ENCODE measurements at places on chromosomes 2 and 18.

- no peak for DNase-seq
Measured at GRCh38 chr2:102724016-102724490, 37.8 kb upstream of the TMEM182 start.

GRCh38 chr2:236109473-236109872 lies 58.7 kb downstream of the GBX2 start:
- DNase-seq = no peak

DNA sequence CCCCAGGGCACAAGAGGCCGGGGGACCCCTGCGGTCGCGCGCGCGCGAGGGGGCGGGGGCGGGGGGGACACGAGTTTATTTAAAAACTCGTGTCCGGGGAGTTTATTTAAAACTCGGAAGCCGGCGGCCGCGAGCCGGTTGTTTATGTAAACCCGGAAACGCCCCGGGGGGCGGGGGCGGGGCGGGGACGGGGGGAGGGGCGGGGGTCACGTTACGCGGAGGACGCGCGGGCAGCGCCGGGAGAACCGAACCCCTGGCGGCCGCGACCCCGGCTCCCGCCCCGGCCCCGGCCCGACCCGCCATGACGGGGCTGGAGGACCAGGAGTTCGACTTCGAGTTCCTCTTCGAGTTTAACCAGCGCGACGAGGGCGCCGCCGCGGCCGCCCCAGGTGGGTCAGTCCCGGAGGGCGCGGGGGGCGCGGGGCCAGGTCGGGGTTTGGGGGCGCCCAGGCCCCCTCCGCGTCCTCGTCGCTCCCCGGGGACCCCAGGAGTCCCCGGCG lies 4.4 kb downstream of the NFATC1 start:
- peak; percentile 89 for DNase-seq

DNA sequence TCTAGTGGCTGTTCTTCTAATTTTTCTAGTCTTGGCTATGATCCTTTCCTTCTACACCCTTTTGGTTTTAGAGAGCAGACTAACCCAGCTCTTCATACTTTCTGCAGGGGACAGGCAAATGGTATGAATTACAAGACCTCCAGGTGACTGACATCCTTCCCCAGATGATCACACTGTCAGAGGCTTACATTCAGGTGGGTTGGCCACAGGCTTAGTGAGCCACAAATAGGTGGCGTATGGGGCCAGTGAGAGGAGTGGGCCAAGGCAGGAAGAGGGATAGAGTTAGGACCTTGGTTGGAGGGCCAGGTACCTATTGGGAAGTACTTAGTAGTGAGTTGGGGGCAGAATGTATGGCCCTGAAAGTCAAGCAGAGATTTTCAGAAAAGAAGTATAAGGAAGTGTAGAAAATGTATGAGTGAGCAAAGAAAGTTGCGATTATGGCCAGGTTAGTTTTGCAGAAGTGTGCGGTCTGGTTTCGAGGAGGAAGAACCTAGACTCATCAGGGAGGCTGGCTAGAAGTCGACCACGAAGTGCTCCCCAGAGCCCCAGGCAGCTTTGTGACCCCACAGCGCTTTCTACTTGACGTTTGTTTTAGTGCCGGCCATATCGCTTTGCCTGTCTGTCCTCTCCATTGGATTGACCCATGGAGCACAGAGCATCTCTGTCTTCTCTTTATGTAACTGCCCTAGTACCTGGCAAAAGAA lies 20.0 kb downstream of the SFTPB start:
- no peak for DNase-seq

- peak; percentile 89 for DNase-seq
Measured at GRCh38 chr2:12716032-12716281, 779 bp upstream of the TRIB2 start.

DNA sequence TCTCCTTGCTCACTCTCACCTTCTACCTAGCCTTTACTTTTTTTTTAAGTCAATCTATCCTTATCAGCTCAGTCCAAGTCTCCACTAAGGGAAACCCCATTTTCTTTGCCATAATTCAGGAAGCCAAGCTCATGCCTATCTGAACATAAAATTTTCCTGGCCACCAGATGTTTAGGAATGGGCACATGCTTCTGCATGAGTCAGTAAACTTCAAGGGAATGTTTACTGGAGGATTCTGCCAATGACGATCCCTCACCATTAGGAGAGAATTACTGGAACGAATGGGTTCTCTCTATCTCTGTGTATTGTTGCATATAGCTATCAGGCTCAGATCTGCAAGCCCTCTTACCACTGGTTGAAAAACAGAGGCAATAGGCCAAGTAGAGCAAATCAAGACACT lies 731.7 kb upstream of the ZNF804A start:
- DNase-seq = no peak

DNA sequence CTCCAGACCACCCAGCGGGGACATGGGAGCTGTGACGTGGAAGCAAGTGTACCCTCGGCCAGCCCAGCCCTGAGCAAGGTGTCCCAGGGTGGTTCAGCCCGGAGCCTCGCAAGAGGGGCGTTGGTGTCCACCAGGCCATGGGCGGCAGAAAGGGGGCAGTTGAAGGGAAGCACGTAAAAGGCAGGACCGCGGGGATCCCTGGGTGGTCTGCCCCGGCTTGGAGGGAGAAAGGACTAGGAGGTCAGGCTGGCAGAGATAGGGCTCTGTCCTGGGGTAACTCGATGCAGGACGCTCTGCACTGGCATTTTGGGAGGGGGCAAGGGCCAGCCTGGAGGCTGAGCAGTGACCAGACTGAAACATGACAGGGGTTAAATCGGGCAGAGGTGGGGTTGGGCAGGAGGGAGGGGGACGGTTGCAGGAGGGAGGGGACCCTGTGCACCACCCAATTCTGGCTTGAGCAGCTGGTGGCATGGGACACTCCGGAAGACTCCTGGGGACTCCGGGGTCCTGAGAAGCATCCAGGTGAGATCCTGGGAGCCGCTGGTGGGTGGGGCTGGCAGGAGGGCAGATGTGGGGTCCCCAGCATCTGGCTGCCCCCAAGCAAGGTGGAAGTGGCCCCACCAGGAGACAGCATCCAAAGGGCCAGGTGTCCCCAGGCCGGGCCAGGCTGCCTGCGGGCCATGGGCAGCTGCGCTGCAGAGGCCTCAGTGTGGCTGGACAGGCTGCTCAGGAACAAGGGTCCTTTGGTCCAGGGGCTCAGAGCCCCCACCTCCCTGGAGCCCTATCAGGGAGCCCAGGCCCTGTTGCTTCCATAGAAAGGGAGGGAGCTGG lies 46.8 kb upstream of the GPC1 start:
- DNase-seq = no peak

DNA sequence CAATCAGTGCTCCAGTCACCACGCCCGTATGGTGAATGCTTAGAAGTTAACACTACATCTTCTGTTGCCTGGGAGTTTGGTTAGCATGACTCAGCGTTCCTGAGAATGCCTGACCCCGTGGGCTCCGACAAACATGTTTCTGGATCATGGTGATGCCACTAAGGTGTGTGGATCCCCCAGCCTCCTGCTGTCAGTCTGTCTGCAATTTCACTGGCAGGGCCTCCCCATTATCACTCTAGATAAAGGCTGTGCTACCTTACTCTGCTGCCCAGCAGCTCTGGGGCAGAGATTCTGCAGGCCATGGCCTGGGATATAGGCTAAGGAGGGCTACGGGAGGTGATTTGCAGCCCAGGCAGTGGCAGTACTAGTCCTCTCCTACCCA lies 66.0 kb downstream of the STPG4 start:
- no peak for DNase-seq

- DNase-seq = no peak
Measured at GRCh38 chr2:12293874-12294273, 422.9 kb upstream of the TRIB2 start.

DNA sequence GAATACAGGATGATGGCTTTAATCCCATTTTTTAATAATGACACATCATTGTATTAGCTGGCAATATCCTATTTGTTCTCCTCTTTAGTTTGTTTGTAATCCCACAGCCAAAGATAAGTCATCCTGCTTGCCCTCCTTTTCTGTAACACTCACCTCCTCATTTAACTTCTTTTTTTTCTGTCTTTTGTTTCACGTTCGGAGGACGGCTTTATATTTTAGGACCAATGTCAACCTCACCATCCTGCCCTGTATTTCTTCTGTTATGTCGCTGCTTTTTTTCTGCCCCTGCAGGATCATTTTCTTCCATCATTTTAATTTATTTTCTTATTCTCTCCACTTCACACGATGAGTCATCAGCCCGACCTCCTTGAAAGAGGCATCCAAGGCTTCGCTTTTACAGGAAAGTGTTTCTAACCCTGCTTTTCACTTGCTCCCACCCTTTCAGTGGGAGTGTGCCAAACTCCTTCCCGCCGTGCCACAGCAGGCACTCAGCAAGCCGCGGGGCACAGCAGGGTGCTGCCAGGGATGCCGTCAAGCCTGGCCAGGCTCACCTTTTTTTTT lies 11.4 kb downstream of the RAB31 start:
- DNase-seq = no peak

GRCh38 chr2:193520709-193521458 lies 1326.2 kb upstream of the TMEFF2 start:
- no peak for DNase-seq

Data from CD4-positive, alpha-beta T cell treated with Interleukin-17A for 4 hours (primary cell).